ENCODE measurements at places on chromosomes 1 and 21.
A peak's percentile ranks its signal among the peaks of the same experiment; 100 is the strongest.

DNA sequence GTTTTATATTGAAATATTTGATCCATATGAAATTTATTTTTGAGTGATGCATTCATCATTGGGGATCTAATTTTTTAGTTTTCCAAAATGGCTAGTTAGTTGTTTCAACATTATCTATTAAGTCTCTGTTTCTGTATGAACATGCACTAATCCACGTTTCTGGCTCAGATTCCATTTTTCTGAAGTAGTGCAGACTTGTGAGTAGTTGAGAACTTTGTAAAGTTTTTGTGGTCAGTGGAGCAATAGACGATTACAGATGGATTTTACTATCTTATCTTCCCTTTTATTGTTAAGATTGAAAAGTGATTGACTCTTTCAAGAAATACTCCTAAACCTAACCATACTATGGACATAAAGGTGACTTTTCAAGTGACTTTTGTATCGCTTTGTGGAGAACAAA, 16.7 kb downstream of the SOAT1 start:
- no peak for DNase-seq

GRCh38 chr1:166136699-166137401, 30.0 kb downstream of the FAM78B start:
- DNase-seq, result no peak

- DNase-seq, result no peak
Observed at GRCh38 chr1:232290570-232290969, 339.4 kb downstream of the SIPA1L2 start.

- no peak for DNase-seq
Observed at GRCh38 chr1:241654019-241654418, 1.9 kb downstream of the WDR64 start.

DNA sequence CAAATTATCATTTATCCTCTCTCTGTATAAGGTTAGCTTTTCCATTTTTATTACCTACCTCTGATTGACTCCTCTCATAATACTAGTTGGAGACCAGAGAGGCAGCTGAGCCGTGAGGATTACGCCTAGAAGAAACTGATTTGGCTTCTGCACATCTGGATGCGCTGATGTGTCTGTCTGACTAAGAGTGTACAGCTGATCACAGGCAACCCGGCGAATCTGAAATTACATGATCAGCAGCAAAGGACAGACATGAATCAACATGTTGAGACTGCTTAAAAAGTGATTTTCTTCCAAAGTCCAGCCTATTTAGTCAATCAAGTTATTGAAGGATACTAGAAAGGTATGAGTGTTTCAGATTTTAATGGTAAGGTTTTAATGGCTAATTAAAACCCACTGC, 81.2 kb downstream of the PCSK9 start:
- no peak for DNase-seq

GRCh38 chr1:53672785-53673184, 66.2 kb downstream of the GLIS1 start:
- no peak for DNase-seq

GRCh38 chr1:217135569-217135915, 412.3 kb upstream of the ESRRG start:
- DNase-seq, result peak; percentile 86

DNA sequence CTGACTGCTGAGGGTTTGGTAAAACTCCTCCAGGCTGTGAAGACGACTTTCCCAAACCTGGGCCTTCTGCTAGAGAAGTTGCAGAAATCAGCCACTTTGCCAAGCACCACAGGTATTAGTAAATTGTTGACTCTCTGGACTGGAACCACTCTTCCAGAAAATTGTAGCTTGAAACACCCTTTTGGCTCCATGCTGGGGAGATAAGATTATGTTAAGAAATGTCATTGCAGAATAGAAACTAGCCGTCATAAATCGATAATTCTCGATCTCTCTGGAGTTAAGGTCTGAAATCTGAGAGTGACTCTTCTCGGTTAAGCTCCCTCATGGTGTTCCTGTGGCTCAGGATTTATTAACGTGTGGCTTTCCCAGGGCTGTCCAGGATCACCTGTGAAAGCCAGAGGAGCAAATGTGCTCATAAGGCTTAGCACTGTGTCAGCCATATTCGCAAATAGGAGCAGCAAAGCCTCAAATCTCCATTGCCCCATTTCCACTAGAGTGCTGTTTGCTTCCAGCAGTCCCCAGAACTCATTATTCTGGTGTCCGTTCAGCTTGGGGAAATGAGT, 54.6 kb downstream of the ZBTB40 start:
- no peak for DNase-seq

DNA sequence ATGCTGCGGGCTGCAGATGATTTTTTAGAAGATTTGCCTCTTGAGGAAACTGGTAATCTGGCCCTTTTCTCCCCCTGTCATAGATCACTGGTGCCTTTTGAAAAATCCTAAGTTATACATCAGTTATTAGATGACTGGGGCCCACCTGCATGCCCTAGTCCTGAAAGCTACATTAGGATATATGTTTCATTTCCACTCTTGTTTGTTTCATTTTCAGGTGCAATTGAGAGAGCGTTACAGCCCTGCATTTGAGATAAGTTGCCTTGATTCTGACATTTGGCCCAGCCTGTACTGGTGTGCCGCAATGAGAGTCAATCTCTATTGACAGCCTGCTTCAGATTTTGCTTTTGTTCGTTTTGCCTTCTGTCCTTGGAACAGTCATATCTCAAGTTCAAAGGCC, 8.1 kb upstream of the IFI44 start:
- DNase-seq, result no peak

GRCh38 chr1:107669996-107670395, 295.0 kb downstream of the VAV3 start:
- DNase-seq, result no peak

DNA sequence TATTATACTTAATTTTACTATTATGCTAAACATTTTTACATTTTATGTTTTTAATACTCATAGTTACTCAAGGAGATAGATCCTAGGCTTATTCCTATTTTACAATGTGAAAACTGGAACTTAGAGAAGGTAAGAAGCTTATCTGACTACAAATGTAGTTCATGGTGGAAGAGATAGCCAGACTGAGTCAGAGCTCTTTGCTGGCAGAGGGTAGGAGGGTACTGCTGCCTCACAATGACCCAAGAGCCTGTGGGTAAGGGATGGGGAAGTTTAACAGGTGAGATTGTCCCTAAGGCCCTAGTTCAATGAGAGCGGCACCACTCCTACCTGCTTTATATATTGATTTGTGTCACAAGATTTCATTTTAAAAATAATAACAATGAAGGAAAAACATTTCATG, 34.1 kb upstream of the NEK7 start:
- DNase-seq, result no peak

- no peak for DNase-seq
Observed at GRCh38 chr1:208665936-208666335, 421.8 kb upstream of the PLXNA2 start.

DNA sequence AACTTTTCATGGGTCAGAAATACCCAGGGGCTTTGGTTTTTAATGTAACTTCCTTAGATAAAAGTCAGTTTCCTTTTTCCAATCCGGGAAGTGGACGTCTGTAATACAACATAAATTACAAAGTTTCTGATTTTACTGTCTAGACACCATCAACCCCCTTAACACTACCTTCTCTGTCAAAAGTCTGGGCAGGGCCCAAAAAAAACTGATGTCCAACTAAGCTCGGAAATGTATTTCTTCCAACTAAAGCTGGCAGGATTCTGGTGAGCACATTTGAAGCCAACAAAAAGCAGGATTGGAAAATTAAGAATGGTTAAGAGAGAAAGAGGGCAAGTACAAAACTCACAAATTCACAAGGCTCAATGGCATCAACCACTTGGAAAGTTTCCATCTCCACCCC, 24.3 kb downstream of the DDAH1 start:
- DNase-seq, result no peak

- peak; percentile 69 for DNase-seq
Observed at GRCh38 chr1:27574871-27575831, 28.8 kb downstream of the AHDC1 start.

DNA sequence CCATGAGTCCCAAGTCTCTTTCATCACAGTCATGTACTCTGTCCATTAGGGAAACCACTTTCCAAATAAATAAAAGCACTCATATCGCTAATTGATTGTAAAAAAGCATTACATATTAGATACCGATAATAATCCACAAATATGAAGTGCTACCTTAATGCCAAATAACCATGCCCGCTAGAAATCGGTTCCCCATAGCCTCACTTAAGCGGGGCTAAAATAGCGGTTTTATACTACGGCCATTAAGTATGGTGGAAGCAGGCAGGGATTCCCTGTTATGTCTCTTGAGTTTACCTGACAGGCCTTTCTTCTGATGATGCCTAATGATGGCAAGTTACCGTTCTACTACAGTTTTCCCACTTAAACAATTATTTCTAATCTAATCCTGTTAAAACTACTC, 3.9 kb downstream of the ELK4 start:
- DNase-seq, result no peak

GRCh38 chr1:222263791-222264190, 284.1 kb downstream of the HHIPL2 start:
- no peak for DNase-seq

GRCh38 chr1:203930342-203930741, 68.9 kb downstream of the SNRPE start:
- no peak for DNase-seq

- DNase-seq, result no peak
Observed at GRCh38 chr1:210855440-210855839, 278.5 kb downstream of the KCNH1 start.

DNA sequence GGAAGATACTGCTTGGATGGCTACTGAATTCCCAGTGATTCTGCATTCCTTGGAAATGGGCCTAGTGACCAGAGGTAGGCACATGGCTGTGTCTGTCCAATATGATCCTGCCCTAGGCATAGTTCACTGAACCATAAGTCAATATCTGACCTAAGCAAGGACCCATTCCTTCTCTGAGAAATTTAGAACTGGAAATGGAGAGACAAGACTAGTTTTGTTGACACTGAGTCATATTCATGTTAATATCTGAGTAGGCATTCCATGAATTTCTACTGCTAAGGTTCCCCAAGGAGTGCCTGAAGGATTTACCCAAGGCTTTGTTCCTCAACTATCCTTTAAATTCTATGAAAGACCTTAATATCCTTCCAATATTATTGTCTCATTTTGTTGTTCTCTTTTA, 329.8 kb upstream of the BEND5 start:
- no peak for DNase-seq

GRCh38 chr1:77757603-77758002, 2.0 kb downstream of the USP33 start:
- no peak for DNase-seq

DNA sequence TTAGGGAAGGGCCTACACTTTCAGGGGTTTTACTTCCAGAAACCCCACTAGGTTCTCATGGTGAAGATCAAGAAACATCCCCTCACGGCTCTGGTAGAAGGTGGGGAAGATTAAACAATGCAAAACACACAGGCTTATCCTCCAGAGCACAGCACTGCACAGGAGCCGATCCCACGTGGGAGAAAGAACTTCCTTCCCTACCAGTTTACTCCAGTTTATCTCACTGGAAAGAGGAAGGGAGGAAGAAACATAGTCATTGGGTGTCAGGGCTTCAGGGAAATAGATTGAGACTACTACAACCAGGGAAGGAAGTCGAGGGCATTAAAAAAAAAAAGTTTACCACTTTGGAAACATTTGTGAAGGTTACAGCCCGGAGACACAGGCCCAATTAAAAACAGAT, 164.4 kb downstream of the NTPCR start:
- no peak for DNase-seq

DNA sequence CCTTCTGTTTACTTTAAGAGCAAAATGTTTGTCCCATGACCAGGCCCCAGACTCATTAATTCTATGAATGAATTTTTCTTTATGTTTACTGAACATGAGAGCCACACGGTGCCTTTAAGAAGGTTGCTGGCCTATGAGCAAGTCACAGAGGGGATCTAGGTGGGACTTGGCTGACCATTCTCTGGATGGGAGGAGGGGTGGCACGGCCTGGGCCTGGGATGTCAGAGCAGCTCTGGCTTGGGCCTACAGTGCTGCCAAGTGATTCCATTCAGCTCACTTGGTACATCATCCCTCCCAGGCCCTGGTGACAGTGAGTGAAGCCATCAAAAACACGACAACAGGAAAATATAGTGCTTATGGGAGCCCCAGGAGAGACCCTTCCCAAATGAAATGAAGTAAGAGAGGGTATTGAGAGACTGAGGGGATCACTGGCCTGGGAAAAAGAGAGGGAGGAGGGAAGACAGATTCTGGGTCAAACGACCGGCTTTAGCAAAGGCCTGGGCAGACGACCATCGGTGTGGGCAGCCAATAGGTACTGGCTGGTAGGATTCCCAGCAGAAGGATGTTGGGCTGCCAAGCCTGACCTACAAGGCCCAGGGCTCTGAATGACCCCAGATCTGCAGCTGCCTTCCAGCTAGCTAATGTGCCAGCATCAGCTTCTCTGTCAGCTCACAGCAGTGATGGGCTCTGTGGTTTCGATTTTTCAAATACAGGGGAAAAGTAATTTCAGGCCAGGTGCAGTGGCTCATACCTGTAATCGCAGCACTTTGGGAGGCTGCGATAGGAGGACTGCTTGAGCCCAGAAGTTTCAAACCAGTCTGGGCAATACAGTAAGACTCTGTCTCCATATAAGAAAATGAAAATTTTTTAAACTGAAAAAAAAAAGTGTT, 3.3 kb downstream of the TMEM53 start:
- DNase-seq, result no peak

GRCh38 chr1:12368646-12369045, 138.8 kb downstream of the VPS13D start:
- no peak for DNase-seq

DNA sequence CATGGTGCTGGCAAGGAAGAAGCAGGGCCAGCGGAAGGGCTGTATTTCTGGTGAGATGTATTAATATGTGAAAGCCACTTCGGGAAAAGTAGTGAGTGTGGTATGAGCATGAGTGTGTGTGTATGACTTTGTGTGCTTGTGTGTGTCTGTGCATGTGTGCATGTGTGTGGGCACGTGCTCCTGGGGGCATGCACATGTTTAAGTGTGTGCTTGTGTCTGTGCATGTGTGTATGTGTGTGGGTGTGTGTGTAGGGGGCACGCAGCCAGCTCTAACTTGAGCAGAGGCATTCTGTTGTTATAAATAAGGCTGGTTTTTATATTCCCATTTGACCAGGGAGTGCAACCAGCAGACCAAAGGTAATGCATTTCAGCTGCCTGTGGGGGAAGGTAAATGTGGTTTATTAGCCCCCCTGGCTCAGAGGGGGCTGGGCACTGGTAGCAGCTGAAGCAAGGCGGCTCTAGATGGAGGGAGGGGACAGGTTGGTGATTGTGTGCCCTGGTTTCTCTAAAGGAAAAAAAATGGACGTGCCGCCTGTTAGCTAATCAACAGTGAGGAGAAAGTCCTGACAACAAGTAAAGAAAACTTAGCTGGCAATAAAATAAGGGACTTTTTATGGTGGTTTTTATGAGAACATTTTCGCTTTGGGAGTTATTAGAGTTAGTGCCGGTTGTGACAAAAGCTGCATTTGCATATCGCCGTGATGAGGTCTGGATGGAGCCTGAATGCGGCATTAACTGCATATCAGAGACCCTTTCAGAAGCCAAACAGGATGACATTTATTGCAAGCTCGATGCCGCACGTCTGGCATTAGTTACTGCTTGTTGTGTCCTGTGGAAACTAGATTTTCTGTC, 180.1 kb downstream of the CAMTA1 start:
- DNase-seq, result peak; percentile 61

GRCh38 chr1:64315402-64315801, 112.0 kb downstream of the UBE2U start:
- DNase-seq, result no peak

- no peak for DNase-seq
Observed at GRCh38 chr1:111289371-111289770, 1.3 kb upstream of the CHIA start.
